ENCODE measurements at places on chromosomes 1 and 21. TPM values are rescaled to one million over a fixed set of nuclear protein-coding genes. Genes with fewer than 3 reads are reported as not detected.

Gene CLCA4
- total RNA-seq: 0.13 TPM

Gene SSR2
- total RNA-seq: 81.2 TPM

Gene RSPO1
- total RNA-seq: not detected

Gene DCST2
- 0.51 TPM for total RNA-seq

Gene EPHB2
- 0.81 TPM for total RNA-seq

Gene MKNK1
- total RNA-seq: 38.2 TPM

Gene FCRL1
- not detected for total RNA-seq

Gene MNDA
- total RNA-seq: 6.9 TPM

Gene CLCNKA
- 1.2 TPM for total RNA-seq

Gene LORICRIN
- not detected for total RNA-seq

Gene SLC9C2
- 0.13 TPM for total RNA-seq

Gene EXTL1
- total RNA-seq: 9.2 TPM

Gene DPM3
- 56.3 TPM for total RNA-seq

Gene NOS1AP
- total RNA-seq: 2.0 TPM

Gene DDI2
- total RNA-seq: 23.7 TPM

Gene STUM
- 0.78 TPM for total RNA-seq

Gene TPM3
- 364 TPM for total RNA-seq

Gene IFNGR2
- total RNA-seq: 37.0 TPM

Gene SPRR2B
- not detected for total RNA-seq

Gene FGGY
- total RNA-seq: 20.5 TPM

Gene WNT4
- total RNA-seq: 0.38 TPM

Gene GREM2
- not detected for total RNA-seq

Gene KRTAP12-2
- total RNA-seq: not detected

Gene RPTN
- total RNA-seq: not detected

Gene GRIK1
- total RNA-seq: not detected

Gene FLG
- total RNA-seq: 0.03 TPM

Gene IGSF5
- total RNA-seq: 3.8 TPM

Gene MAP3K21
- total RNA-seq: 0.27 TPM

Gene SH3BP5L
- 25.1 TPM for total RNA-seq

Gene TMEM201
- total RNA-seq: 19.0 TPM

Gene PGBD5
- 14.0 TPM for total RNA-seq

Gene NPHS2
- not detected for total RNA-seq

Gene CELA2A
- total RNA-seq: not detected

Gene C4BPA
- total RNA-seq: not detected

Gene CLCA1
- not detected for total RNA-seq

Gene GPR37L1
- not detected for total RNA-seq

Gene LIN28A
- not detected for total RNA-seq

Gene UBXN11
- total RNA-seq: 8.3 TPM

Gene MRPS15
- 71.7 TPM for total RNA-seq

Gene HRNR
- total RNA-seq: not detected

Gene TDRD5
- total RNA-seq: not detected

Gene RXRG
- total RNA-seq: 5.1 TPM

Gene AADACL3
- total RNA-seq: not detected

Gene DESI2
- 23.0 TPM for total RNA-seq

Gene CCDC185
- not detected for total RNA-seq

Gene GJA5
- total RNA-seq: 9.9 TPM

Gene CHIA
- total RNA-seq: not detected

Gene SYF2
- total RNA-seq: 35.4 TPM

Measured in cardiac septum (tissue), 1 donor.